H9 (cell line): ENCODE measurements at places on chromosomes 7 and 10. TPM values are rescaled to one million over a fixed set of nuclear protein-coding genes. Genes with fewer than 3 reads are reported as not detected.

Gene IGF2BP3
- total RNA-seq = 180 and 197 TPM in 2 replicates

Gene CHPF2
- 25.7 and 28.1 TPM in 2 replicates for total RNA-seq

Gene ADAM8
- 4.5 and 5.4 TPM in 2 replicates for total RNA-seq

Gene ELMO1
- total RNA-seq = 7.8 TPM in 2 replicates

Gene VAX1
- total RNA-seq = not detected in 2 replicates

Gene EPO
- 0.33 and 0.44 TPM in 2 replicates for total RNA-seq

Gene STAG3
- 2.6 and 3.1 TPM in 2 replicates for total RNA-seq

Gene PRPS1L1
- total RNA-seq = not detected in 2 replicates

Gene ZNF804B
- total RNA-seq = not detected in 2 replicates

Gene ABCB4
- total RNA-seq = 0.20 and 0.26 TPM in 2 replicates

Gene GIMAP7
- total RNA-seq = not detected in 2 replicates

Gene TMEM270
- not detected in 2 replicates for total RNA-seq

Gene CYP26C1
- 0.42 and 0.79 TPM in 2 replicates for total RNA-seq

Gene SUGCT
- total RNA-seq = 2.7 and 5.4 TPM in 2 replicates

Gene ZNF853
- total RNA-seq = 9.3 and 9.6 TPM in 2 replicates

Gene OR2A1
- not detected in 2 replicates for total RNA-seq

DNA sequence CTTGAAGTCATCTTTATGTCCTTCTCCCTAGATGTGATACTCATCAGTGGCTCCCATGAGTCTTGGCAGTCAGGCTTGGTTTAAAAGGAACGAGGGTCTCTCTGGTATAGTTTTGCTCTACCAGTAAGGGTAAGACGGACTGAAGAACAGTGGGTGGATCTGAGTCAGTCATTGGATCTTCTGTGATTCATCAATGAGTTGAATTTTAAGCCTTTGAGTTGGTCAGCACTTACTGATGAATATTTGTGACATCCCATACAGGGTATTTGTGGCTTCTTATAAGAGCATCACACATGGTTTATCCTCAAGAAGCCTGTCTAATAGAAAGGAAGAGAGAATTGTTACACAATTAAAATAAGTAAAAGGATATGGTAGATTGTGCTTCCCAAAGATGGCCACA lies 87.3 kb upstream of the NAMPT start:
- DNase-seq = no peak

DNA sequence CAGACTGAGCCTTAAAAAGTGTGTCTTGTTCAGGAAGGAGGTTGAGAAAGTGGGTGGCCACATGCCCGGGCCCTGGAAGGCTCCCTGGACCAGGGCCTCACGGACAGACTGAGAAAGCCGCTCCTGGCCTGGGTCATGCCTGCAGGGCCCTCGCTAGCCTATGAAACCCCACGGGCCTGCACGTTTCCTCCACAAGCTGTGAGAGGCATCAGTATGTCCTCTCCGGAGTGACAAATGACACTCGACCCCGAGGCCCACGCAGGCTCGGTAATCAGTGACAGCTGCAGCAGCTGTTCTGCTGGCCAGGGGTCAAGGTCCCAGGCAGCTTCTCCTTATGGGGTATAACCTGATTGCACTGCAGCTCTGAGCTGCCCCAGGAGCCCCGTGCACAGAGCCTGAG lies 47.6 kb downstream of the ASB13 start:
- DNase-seq = no peak

DNA sequence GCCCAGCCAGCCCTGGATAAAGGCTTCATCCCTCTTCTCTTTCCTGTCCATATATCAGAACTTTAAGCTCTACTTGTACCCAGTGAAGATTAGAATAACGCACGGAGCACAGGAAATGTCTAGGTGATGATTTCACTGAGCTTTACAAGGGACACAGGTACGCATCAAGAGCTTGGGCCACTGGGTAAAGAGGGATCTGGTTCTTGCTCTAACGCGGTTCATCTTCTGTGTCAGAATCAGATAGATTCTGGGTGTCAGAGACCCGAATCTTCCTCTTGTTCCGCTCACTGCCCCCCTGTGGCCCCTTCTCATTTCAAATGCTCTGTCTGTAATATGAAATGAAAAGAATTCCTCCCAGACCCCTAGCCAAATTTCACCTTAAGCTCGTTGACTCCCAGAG lies 24.7 kb downstream of the IL2RA start:
- no peak for DNase-seq

- no peak for DNase-seq
Observed at GRCh38 chr10:84407388-84408049, 79.1 kb downstream of the CCSER2 start.

GRCh38 chr7:16845746-16846145 lies 36.0 kb downstream of the AGR3 start:
- no peak for DNase-seq

- no peak for DNase-seq
Observed at GRCh38 chr10:86233131-86233530, 133.5 kb downstream of the GRID1 start.

GRCh38 chr7:98628418-98628817 lies 11.3 kb downstream of the NPTX2 start:
- DNase-seq = no peak

DNA sequence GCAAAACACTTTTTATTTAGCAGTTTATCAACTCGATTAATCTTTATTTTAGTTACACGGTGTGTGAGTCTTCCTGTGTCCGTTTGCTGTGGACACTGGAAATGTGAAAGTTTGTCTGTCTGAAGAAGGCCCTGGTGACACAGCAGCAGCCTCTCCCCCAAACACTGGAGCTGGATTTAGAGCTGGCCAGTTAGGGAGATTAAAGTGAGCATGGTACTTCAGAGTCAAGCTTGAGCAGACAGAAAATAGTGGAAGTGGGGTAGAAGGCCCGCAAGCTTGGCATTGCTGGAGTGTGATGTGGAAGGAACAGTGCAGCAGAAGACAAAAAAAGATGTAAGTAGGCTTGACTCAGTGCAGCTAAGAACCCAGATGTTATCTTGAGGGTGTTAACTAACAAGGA lies 85.9 kb downstream of the POM121L12 start:
- DNase-seq = no peak

DNA sequence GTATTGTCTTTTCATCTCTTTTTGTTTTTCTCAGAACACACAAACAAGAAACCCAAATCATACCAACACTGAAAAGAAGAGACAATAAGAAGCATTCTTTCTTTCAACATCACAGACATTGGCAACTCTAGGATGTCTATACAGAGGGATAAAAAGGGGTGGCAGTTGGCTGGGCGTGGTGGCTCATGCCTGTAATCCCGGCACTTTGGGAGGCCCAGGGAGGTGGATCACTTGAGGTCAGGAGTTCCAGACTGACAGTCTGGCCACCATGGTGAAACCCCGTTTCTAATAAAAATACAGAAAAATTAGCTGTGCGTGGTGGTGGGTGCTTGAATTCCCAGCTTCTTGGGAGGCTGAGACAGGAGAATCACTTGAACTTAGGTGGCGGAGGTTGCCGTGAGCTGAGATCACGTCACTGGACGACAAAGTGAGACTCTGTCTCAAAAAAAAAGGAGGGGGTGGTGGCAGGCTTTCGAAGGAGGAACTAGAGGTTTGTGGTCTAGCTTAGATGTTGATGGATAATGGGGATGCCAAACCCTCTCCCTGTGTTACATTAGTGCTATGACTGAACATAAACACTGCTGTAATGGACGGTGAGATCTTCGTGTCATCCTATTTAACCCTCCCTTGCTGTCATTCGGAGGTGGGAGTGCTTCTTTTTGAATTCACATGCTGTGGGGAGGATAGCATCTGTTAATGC lies 9.4 kb downstream of the CNNM2 start:
- DNase-seq = no peak

- DNase-seq = no peak
Observed at GRCh38 chr10:48253970-48254657, 20.4 kb downstream of the FRMPD2 start.

DNA sequence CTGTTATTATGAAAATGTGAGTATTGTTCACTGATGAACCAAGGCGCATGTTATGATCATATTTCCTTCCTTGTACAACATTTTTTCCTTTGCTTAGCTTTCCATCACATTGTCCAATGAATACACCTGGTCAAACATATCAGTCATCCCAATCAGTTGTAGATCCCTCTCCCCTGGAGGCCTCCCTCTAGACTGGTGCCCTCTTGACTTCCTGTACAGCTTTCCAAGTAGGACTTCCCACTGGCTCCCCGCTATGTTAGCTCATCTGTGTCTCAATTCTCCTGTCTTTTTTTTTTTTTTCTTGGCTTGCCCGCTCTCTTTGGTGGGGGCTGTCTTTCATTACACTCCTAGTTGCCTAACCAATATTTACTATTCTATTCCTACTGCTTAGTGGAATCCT lies 214.2 kb upstream of the NPY start:
- no peak for DNase-seq

DNA sequence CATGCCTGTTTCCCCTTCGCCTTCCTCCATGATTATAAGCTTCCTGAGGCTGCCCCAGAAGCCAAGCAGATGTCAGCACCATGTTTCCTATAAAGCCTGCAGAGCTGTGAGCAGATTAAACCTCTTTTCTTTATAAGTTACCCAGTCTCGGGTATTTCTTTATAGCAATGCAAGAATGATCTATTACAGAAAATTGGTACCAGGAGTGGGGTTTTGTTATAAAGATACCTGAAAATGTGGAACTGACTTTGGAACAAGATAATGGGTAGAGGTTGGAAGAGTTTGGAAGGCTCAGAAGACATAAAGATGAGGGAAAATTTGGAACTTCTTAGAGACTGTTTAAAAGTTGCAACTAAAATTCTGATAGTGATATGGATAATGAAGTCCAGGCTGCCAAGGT lies 4.8 kb upstream of the RSU1 start:
- DNase-seq = no peak

DNA sequence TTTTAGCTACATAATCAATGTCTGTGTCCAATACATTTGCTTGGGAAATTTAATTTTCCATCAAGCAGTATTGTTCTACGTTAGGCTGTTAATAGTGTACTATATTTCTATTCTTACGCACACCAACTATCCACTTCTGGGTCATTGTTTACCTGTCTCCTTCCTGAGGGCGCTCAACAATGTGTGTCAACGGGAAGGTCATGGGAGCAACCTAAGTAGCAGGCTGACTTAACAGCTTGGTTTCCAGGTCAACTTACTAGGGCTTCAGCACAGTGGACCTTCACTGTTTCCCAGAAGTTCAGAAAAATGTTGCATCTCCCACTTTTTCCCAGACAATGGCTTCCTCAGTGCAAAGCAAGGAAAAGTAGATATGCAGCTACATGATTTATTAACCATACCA lies 13.7 kb downstream of the THSD7A start:
- DNase-seq = no peak

DNA sequence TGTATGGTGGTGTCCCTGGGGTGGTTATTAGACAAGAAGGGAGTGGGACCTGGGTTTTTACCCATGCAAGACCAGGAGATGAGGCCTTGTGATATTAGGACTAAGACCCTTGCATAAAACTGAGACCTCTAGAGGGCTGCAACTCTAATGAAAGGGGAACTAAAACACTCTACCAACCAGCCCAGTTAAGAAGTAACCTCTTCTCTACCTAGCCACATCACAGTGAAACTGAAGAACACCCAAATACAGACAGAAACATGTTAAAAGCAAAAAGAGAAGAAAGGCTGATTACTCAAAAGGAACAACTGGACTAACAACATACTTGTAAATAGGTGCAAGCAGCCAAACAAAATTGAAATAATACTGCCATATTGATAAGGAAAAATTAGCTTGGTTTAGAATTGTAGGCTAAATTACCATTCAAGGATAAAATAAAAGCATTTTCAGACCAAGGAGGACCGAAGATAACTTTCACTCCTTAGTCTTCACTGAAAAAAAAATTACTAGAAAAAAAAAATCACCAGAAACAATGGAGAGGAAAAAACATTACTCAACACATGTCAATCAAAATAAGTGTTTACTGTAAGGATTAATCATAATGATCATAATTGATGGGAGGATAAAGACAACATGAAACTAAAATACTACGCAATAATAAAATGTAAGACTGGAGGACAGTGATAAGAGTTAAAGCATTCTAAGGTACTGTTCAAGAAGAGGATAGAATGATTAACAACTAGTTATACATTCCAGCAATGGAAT lies 27.6 kb downstream of the ERLIN1 start:
- DNase-seq = no peak

GRCh38 chr10:97731346-97732051 lies 5.4 kb upstream of the ZFYVE27 start:
- peak; percentile 69 for DNase-seq

GRCh38 chr7:25496476-25497368 lies 268.4 kb upstream of the NPVF start:
- DNase-seq = no peak

DNA sequence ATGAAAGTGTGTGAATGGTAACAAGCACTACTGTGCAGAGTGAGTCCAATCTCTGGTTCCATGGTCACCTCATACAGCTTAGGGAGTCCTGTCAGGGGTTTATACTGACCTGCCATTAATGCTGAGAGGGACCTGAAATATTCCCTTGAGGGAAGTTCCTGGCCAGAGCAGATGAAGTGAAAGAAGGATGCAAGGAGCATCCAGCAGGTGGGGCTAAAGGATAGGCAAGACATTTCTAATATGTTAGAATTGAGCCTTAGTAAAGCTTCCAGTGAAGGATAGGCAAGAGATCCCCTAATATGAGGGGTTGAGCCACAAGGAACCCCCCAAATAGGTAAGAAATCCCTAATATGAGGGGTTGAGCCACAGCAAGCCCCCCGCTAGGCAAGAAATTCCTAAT lies 25.5 kb upstream of the FAM221A start:
- peak; percentile 65 for DNase-seq

- DNase-seq = no peak
Observed at GRCh38 chr7:477626-478220, 41.9 kb downstream of the PDGFA start.

GRCh38 chr7:155204744-155205367 lies 92.8 kb upstream of the INSIG1 start:
- no peak for DNase-seq

GRCh38 chr7:125090596-125090995 lies 161.0 kb upstream of the POT1 start:
- DNase-seq = no peak

DNA sequence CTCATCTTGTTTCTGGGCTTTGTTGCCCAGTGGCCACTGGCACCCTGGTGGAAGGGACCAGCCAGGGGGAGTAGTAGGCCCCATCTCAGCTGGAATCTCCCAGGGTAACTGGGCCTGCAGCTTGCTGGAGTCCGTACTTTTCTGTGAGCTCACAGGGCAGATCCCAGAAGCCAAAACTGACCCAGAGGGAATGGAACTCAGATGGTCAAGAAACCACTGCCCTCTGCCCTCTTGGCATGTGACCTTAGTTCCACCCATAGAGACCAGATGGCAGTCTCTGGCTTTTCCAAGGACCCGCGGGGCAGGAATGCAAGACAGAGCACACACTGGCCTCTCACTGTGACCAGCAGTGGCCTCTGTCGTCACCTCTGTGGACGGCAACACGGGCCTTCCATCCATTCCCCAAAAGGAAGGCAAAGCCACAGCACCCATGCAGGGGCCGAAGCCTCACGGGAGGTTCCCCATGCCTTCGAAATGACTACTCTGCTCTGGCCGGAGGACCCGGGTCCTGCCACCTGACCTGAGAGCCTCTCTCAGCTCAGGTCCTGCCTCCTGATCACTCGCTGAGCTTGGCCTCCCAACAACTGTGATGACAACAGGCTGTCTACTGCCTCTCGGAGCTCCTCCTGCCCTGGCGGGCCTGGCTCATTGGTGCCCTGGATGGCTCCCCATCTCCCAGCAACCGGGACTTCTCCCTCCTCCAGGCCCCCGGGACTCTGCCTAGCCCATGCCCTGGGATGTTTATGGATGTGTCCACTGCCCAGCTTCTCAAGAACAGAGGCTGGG lies 29.9 kb downstream of the MYL10 start:
- no peak for DNase-seq

- peak; percentile 76 for DNase-seq
Observed at GRCh38 chr10:28722065-28722803, 44.9 kb downstream of the BAMBI start.

- no peak for DNase-seq
Observed at GRCh38 chr7:44093102-44093641, 10.8 kb upstream of the POLM start.
